Stimulated activated CD8-positive, alpha-beta memory T cell treated with anti-CD3 and anti-CD28 coated beads, Interleukin-4, amount 100 ng/mL, for 4 hours (primary cell): ENCODE measurements at places on chromosomes 7 and 10.

- no peak for DNase-seq
These were observed 66.8 kb downstream of the CACNA2D1 start for GRCh38 chr7:82376739-82377138.

- DNase-seq = no peak
These were observed 1307.6 kb downstream of the XPNPEP1 start for GRCh38 chr10:108615576-108616320.

- DNase-seq = no peak
These were observed 29.0 kb downstream of the STEAP1B start for GRCh38 chr7:22470981-22471380.

GRCh38 chr10:71837098-71837827, 13.8 kb downstream of the PSAP start:
- DNase-seq = no peak

DNA sequence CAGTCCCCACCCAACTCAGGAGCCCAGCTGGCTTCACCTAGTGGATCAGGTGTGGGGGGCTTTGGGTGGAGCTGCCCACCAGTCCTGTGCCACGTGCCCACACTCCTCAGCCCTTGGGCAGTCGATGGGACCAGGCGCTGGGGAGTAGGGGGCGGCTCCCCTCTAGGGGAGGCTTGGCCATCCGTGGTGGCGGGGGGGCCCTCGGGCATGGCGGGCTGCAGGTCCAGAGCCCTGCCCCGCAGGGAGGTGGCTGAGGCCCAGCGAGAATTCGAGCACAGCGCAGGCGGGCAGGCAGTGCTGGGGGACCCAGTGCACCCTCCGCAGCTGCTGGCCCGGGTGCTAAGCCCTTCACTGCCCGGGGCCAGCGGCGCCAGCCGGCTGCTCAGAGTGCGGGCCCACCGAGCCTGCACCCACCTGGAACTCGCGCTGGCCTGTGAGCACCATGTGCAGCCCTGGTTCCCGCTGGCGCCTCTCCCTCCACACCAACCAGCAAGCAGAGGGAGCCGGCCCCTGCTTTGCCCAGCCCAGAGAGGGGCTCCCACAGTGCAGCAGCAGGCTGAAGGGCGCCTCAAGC, 29.3 kb downstream of the ASNS start:
- no peak for DNase-seq
